LHCN-M2 (cell line): ENCODE measurements at places on chromosomes 11 and 22. TPM values are rescaled to one million over a fixed set of nuclear protein-coding genes. Genes with fewer than 3 reads are reported as not detected.
A peak's percentile ranks its signal among the peaks of the same experiment; 100 is the strongest.

Gene CCDC116
- 0.06 and 0.26 TPM in 2 replicates for total RNA-seq

DNA sequence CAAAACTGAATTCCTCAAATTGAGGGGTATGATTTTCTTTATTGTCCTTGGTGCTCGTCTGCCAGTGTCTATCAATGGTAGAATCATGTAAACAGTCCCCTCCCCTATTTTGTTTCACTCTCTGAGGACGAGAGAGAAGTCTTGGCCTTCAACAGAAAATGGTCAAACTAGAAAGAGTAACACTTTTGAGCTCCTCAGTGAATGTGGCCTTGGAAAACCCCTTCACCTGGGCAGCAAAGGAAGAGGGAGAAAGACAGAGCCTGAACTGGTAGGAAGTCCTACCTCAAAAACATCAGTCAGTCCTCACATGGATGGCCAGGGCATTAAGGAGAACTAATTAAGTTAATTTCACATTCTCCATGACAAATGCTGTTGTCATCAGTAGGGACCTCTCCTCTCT is 86.1 kb upstream of the TOP3B start:
- no peak for DNase-seq

DNA sequence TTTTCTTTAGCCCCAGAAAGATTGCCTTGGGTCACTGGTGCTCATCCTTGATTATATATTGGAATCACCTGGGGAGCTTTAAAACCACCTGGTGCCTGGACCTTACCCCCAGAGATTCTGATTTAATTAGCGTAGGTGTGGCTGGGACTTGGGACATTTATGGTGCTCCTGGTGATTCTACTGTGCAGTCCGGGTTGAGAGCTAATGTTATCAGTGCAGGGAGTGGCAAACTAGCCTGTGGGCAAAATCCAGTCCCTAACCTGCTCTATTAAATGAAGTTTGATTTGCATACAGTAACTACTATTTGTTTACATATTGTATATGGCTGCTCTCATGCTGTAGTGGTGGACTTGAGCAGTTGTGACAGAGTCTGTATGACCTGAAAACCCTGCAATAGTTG is 134.0 kb upstream of the SORL1-AS1 start:
- DNase-seq, result no peak

DNA sequence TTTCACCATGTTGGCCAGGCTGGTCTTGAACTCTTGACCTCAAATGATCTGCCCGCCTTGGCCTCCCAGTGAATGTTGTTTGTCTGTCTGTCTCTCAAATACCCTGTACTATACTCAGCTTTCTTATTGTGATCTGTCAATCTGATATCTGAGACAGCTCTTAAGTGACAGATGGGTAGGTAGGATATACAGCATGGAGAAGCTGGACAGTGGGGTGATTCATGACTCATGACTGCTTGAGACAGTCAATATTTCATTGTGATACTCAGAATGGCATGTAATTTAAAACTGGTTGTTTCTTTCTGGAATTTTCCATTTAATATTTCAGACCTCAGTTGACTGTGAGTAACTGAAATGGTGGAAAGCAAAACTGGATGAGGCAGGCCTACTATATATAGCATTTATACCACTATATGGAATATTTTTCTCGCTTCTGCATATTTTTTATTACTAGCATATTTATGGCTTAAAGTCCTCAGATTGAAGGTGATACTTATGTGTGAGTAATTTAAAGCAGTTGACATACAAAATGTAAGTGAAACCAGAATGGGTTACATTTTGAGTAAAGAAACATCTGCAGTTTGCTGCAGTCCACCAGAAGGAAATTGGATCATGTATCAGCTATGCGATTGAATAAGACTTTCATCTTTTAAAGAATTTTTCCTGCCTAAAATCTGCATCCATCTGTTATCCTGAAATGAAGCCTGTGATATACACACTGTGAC is 22.3 kb downstream of the ARHGAP42 start:
- DNase-seq, result peak; percentile 58

DNA sequence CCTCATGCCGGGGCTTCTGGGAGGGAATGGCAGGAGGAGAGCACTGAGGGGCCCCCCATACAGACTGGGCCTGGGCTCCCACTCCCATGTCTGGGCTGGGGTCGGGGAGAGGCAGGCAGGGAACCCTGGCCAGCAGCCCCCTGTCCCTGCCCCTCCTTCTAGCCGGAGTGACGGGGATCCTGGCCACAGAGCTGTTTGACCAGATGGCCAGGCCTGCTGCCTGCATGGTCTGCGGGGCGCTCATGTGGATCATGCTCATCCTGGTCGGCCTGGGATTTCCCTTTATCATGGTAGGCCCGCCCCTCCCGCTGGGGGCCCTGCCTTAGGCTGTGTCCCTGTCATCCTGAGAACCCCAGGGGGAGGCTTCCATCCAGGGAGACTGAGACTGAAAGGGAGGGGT is 10.0 kb upstream of the MIF start:
- no peak for DNase-seq
